ENCODE measurements at places on chromosomes 11 and 22. TPM values are rescaled to one million over a fixed set of nuclear protein-coding genes. Genes with fewer than 3 reads are reported as not detected.

IRAG1 gene
- polyA plus RNA-seq: 7.0 TPM

WBP2NL gene
- polyA plus RNA-seq: 0.84 TPM

PYGM gene
- 2.5 TPM for polyA plus RNA-seq

SAA1 gene
- polyA plus RNA-seq: 6.4 TPM

TM7SF2 gene
- 88.2 TPM for polyA plus RNA-seq

PLXNB2 gene
- polyA plus RNA-seq: 128 TPM

Data from kidney (tissue), 22 donors.